Mesothelial cell of epicardium (in vitro differentiated cells): ENCODE measurements at places on chromosomes 13 and 19. TPM values are rescaled to one million over a fixed set of nuclear protein-coding genes. Genes with fewer than 3 reads are reported as not detected.

GRCh38 chr19:20077791-20078463 lies at the start of gene ZNF90:
Gene ZNF90, plus strand, starts transcription at chr19:20078000. Its CDS starts 133 bp downstream, at chr19:20078133.
- peak; percentile 94 for DNase-seq
- H3K4me3 ChIP-seq = peak within 1 kb of the TSS; percentile 87
- peak within 1 kb of the TSS; percentile 95 for H3K27ac ChIP-seq
- H3K27me3 ChIP-seq = no peaks in the 10 kb centered on the region

- H3K4me3 ChIP-seq = peak overlapping the region; percentile 17
- peak overlapping the region; percentile 12 for H3K27ac ChIP-seq
- no peaks in the 10 kb centered on the region for H3K36me3 ChIP-seq
- H3K27me3 ChIP-seq = no peaks in the 10 kb centered on the region
Observed at GRCh38 chr19:1113030-1113985, 9.5 kb downstream of the GPX4 start.

GRCh38 chr19:36605101-36605876 lies at the start of gene ZNF382:
Gene ZNF382, plus strand, starts transcription at chr19:36605313. Its CDS starts 4,602 bp downstream, at chr19:36609915.
- DNase-seq = peak; percentile 85
- H3K27me3 ChIP-seq = no peaks in the 10 kb centered on the region
- H3K4me3 ChIP-seq = peak within 1 kb of the TSS; percentile 81
- H3K36me3 ChIP-seq = peaks cover 22% of the 10 kb centered on the region

DNA sequence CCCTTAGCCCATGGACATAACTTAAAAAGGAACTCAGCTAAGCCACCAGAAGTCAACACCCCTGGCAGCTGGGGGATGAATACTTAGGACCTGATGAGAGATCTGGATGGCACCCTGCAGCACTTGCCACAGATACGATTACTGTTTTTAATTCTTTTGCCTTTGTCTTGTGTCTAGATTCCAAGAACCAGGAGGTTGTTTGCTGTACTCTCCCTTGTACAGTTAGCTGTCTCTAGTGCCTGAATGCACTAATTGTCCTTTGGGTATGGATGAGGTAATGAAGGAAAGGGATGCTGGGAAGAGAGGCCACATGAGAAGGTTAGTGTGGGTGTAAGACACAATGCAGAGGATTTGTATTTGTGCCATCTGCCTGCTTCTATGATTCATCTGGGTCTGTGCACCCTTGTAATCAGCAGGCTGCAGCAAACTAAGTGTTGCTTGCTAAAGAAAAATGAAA lies 385.8 kb downstream of the KCNRG start:
- no peak overlapping the region for H3K27ac ChIP-seq
- peaks cover 21% of the 10 kb centered on the region for H3K4me1 ChIP-seq
- H3K36me3 ChIP-seq = peaks cover 7% of the 10 kb centered on the region
- H3K4me3 ChIP-seq = no peak overlapping the region

DNA sequence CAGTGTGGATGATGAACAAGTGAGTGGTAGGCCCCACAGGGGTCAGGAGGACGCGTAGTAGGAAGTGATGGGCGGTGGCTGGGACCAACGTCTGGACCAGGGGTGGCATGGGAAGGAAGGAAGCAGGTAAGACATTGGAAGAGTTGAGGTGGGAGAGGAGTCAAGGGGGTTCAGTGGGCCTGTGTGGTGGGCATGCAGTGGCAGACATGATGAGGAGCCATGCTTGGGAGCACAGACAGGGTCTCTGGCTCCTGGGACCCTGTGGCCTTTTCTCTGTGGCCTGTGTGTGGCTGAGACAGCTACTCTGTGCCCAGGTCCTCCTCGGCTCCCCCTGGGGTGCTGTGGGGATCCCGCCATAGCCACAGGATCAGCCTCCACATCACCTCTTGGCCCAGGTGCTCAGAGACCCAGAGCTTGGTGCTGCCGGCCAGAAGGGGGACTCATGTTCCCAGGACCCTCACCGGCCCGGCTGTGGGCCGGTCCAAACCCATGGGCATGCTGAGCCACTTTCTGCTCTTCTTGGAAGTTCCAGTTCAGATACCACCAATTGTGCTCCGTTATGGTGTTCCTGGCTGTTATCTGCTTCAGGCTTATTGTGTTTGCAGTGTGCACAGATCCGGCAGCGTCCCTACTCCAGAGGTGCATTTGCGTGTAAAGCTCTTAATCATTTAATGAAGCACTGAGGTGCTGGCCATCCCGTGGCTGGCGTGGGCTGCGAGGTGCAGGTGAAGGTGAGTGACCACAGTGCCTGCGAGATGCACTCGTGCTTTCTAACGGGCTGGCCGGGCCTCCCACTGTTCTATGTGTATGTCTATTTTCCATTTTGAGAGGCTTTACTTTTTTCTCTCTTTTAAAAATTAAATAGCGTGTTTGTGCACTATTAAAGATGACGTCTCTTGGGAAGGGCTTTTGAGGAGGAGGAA lies 147.9 kb downstream of the TEX29 start:
- H3K4me3 ChIP-seq = no peak overlapping the region
- H3K4me1 ChIP-seq = no peaks in the 10 kb centered on the region
- DNase-seq = no peak
- no peak overlapping the region for H3K27ac ChIP-seq

DNA sequence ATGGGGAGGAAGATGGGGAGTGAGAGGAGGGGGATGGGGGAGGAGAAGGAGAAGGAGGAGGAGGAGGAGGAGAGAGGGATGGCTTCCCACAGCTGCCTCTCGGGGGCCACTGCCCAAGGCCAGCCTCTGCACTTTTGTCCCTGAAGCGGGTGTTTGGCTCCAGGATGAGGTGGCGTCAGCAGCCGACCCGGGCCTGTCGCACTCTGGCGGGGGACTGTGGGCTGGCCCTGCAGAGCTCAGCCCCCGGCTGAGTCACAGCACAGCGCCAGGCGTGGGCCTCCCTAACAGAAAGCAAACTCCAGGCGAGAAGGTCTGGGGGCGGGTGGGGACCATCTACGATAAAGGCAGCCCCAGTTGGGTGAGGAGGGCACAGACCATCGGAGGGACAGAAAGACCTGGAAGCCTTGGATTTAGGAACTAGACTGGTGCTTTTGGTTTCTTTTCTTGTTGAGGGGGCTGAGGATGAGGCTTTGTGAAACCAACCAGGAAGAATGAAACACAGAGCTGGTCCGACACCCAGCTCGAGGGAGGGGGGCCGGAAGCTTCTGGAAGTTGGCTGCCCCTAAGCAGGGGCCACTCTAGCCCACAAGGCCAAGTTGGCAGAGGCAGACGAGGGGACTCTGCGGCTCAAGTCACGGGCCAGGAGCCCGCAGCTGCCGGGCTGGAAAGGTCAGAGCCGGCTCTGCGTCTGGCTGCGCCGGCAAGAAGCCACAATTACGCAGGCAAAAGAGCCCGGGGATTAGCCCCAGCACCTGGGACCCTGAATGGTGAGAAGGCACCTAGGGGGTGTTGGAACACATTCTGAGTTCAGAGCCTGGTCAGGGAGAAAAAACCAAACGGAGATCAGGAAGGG lies 18.2 kb downstream of the LSM4 start:
- no peaks in the 10 kb centered on the region for H3K27me3 ChIP-seq
- peak overlapping the region; percentile 99 for H3K27ac ChIP-seq
- H3K4me1 ChIP-seq = peaks cover 21% of the 10 kb centered on the region
- H3K4me3 ChIP-seq = peak overlapping the region; percentile 66
- H3K36me3 ChIP-seq = peaks cover 7% of the 10 kb centered on the region
- DNase-seq = peak; percentile 70

DNA sequence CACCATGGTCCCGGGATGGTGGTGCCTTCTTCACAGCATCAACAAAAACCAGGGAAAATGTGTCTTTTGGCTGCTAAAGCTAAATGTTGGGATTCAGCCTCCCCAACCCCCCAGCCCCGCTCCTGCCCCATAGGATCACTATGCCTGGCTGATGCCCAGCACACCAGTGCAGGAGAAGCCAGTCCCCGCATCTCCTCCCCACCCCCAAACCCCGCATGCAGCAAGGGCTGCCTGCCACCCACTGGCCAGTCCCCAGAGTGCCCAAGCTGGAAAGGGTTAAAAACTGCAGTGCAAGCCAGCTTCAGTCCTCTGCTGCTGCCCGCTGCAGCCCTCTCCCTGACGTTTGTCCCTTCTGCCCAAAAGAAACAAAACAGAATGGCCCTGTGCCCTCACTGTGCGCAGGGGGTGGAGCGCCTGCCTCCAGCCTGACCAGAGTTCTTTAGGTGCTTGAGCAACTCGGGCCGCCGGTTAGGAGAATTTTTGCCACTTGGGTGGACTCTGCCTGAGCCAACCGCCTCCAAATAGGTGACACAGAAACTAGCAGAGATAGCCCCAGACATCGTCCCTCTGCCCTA lies 3.7 kb downstream of the CALM3 start:
- H3K4me1 ChIP-seq = peaks cover 21% of the 10 kb centered on the region
- DNase-seq = no peak
- peaks cover 11% of the 10 kb centered on the region for H3K36me3 ChIP-seq
- no peaks in the 10 kb centered on the region for H3K27me3 ChIP-seq

- H3K36me3 ChIP-seq = no peaks in the 10 kb centered on the region
- peaks cover 11% of the 10 kb centered on the region for H3K4me1 ChIP-seq
- H3K4me3 ChIP-seq = no peak overlapping the region
- H3K27me3 ChIP-seq = peaks cover 5% of the 10 kb centered on the region
- no peak overlapping the region for H3K27ac ChIP-seq
Observed at GRCh38 chr13:38530492-38530891, 156.4 kb upstream of the FREM2 start.

DNA sequence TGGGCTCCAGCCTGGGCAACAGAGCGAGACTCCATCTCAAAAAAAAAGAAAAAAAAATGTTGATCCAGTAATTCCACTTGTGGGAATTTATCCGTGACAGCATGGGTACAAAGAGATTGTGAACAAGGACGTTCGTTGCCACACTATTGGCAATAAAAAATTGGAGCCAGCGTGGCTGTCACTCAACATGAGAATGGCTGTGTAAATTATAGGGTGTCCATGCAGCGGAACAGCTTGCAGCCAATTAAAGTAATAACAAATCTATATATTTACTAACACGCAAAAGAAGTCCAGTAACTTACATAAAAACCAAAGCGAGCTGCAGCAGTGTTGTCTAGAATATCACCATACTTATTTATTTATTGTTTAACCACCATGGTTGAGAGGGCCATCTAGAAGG lies 19.3 kb downstream of the DPF1 start:
- H3K27ac ChIP-seq = no peak overlapping the region
- H3K27me3 ChIP-seq = peaks cover 13% of the 10 kb centered on the region
- H3K4me3 ChIP-seq = no peak overlapping the region
- peaks cover 13% of the 10 kb centered on the region for H3K36me3 ChIP-seq
- DNase-seq = no peak

GRCh38 chr13:98890186-98890585 lies 87.7 kb downstream of the DOCK9 start:
- H3K4me3 ChIP-seq = no peak overlapping the region
- no peak overlapping the region for H3K27ac ChIP-seq
- DNase-seq = no peak
- H3K4me1 ChIP-seq = peaks cover 41% of the 10 kb centered on the region
- H3K36me3 ChIP-seq = peaks cover 4% of the 10 kb centered on the region
- no peaks in the 10 kb centered on the region for H3K27me3 ChIP-seq

DNA sequence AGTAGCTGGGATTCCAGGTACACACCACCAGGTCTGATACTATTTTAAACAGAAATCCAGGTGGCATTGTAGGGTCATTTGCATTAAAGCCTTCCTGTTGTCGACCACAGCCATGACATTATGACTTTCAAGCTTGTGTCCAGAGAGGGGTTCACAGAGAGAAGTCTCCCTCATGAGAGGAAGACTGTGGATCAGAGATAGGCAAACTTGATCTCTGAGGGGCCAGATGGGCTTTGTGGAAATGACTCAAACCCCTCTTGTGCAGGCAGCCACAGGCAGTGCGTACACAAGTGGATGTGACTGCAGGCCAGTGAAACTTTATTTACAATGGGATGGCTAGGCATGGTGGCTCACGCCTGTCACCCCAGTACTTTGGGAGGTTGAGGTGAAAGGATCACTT lies 27.8 kb upstream of the F2RL3 start:
- DNase-seq = no peak
- no peaks in the 10 kb centered on the region for H3K4me1 ChIP-seq
- H3K27ac ChIP-seq = no peak overlapping the region

- no peak for DNase-seq
- H3K27me3 ChIP-seq = no peaks in the 10 kb centered on the region
- peaks cover 8% of the 10 kb centered on the region for H3K36me3 ChIP-seq
- H3K4me1 ChIP-seq = peaks cover 23% of the 10 kb centered on the region
- peak overlapping the region; percentile 97 for H3K4me3 ChIP-seq
Observed at GRCh38 chr13:110716247-110716515, 2.7 kb downstream of the ING1 start.

- no peaks in the 10 kb centered on the region for H3K27me3 ChIP-seq
- H3K27ac ChIP-seq = no peak overlapping the region
- no peaks in the 10 kb centered on the region for H3K36me3 ChIP-seq
- no peak overlapping the region for H3K4me3 ChIP-seq
- peaks cover 2% of the 10 kb centered on the region for H3K4me1 ChIP-seq
- DNase-seq = no peak
Observed at GRCh38 chr13:35618565-35619083, 142.1 kb upstream of the MAB21L1 start.

- DNase-seq = peak; percentile 87
- peak overlapping the region; percentile 93 for H3K27ac ChIP-seq
- H3K4me1 ChIP-seq = peaks cover 21% of the 10 kb centered on the region
- no peaks in the 10 kb centered on the region for H3K36me3 ChIP-seq
- peak overlapping the region; percentile 67 for H3K4me3 ChIP-seq
Observed at GRCh38 chr19:11535792-11536595, 2.7 kb upstream of the CNN1 start.

GRCh38 chr13:51553531-51553930 lies 30.7 kb upstream of the WDFY2 start:
- H3K4me1 ChIP-seq = peaks cover 31% of the 10 kb centered on the region
- H3K27ac ChIP-seq = no peak overlapping the region
- no peaks in the 10 kb centered on the region for H3K27me3 ChIP-seq
- no peaks in the 10 kb centered on the region for H3K36me3 ChIP-seq
- no peak for DNase-seq

- DNase-seq = peak; percentile 82
- no peaks in the 10 kb centered on the region for H3K27me3 ChIP-seq
- H3K27ac ChIP-seq = no peak overlapping the region
- H3K4me1 ChIP-seq = no peaks in the 10 kb centered on the region
- H3K36me3 ChIP-seq = no peaks in the 10 kb centered on the region
Observed at GRCh38 chr19:47813304-47813994, 8.3 kb upstream of the CRX start.

GRCh38 chr13:100796463-100796862 lies 121.9 kb upstream of the TMTC4 start:
- peaks cover 4% of the 10 kb centered on the region for H3K36me3 ChIP-seq
- DNase-seq = no peak
- H3K27ac ChIP-seq = no peak overlapping the region

- H3K36me3 ChIP-seq = peaks cover 53% of the 10 kb centered on the region
- no peak overlapping the region for H3K27ac ChIP-seq
- H3K4me3 ChIP-seq = no peak overlapping the region
- H3K27me3 ChIP-seq = no peaks in the 10 kb centered on the region
- no peak for DNase-seq
Observed at GRCh38 chr13:77048681-77049080, 21.7 kb upstream of the FBXL3 start.

The CBY2 gene
- total RNA-seq = not detected in 3 replicates

The ZNF700 gene
- 13.4 to 15.0 TPM (median 14.2 TPM) in 3 replicates for total RNA-seq

The SLC15A1 gene
- total RNA-seq = 1.0 to 1.2 TPM (median 1.0 TPM) in 3 replicates

The CD70 gene
- not detected in 3 replicates for total RNA-seq

The METTL21C gene
- not detected in 3 replicates for total RNA-seq

The SHD gene
- 3.2 to 4.8 TPM (median 4.0 TPM) in 3 replicates for total RNA-seq

The RYR1 gene
- total RNA-seq = 0.20 to 0.49 TPM (median 0.27 TPM) in 3 replicates

The PSG1 gene
- not detected in 3 replicates for total RNA-seq
